ENCODE measurements at places on chromosomes 13 and 19.

DNA sequence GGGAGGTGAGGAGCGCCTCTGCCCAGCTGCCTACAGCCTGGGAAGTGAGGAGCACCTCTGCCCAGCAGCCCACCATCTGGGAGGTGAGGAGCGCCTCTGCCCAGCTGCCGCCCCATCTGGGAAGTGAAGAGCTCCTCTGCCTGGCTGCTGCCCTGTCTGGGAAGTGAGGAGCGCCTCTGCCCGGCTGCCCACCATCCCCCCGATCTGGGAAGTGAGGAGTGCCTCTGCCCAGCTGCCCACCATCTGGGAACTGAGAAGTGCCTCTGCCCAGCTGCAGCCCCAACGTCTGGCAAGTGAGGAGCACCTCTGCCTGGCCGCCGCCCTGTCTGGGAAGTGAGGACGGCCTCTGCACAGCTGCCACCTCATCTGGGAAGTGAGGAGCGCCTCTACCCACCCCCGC is 64.3 kb downstream of the ZNF708 start:
- no peak for DNase-seq

GRCh38 chr13:72886272-72887067 is 104.5 kb downstream of the PIBF1 start:
- DNase-seq, result no peak

DNA sequence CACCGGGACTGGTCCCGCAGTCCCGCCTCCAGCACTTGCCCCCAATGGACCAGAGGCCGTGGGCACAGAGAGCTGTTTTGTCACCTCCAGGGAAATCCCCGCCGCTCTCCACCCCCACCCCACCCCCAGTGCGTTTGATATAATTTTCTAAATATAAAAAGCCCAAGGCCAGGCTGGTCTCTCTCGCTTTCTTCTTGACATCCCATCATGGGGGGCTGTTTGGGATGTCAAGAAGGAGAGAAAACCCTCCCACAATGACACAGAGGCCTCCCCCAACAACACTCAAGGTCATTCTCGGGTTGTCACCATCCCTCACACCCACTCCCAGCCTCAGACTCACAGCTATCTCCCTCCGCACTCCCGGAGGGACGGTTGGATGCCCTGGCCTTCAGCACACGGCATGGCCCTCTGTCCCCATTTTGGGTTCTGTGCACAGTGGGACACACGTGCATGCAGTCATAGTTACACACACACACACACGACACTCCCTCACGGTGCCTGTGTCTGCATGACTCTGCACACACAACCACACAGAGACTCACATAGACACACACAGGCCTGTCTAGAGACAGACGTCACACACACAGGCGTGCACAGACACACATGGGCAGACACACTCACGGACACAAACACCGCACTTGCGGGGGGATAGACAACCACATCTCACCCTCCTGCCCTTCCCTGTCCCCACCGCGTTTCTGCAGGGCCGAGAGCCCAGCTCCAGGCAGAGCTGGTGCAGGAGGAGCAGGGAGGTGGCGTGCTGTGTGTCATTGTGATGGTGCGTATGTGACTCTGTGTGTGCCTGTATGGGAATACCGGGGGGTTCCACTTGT is 4.8 kb upstream of the NFIC start:
- DNase-seq, result no peak

- no peak for DNase-seq
Observed at GRCh38 chr19:33705090-33705847, 83.5 kb downstream of the CHST8 start.

DNA sequence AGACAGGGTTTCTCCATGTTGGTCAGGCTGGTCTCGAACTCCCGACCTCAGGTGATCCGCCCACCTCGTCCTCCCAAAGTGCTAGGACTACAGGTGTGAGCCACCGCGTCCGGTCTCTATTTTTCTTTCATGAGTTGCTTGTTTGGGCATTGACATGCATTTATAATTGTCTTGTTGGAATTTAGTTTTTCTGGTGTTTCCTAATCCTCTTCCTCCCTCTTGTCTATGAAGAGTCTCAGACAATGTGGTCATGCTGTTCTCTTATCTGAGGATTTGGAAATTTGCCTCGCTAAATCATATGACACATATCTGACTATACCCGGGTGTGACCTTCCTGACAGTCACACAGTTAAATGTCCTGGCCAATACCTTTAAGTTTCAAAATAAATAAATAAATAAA is 7.4 kb upstream of the CEACAM18 start:
- DNase-seq, result peak; percentile 69

- DNase-seq, result no peak
Observed at GRCh38 chr13:99834246-99834645, 137.3 kb downstream of the ZIC5 start.

DNA sequence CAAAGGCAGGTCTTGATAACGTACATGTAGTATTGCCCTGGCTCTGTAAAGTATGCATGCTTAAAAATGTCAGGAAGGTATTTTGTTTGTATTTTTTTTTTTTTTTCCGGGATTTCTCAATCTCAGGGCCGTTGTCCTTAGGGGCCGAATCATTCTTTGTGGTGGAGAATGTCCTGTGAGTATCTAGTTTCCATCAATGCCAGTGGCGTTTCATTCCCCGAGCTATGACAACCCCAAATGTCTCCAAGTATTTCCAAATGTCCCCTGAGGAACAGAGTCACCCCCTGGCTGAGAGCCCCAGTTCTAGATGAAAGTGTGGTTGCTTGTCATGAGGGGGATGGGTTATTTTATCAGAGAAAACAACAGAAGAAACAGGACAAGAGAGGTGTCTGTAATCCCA is 68.7 kb downstream of the ACSBG2 start:
- no peak for DNase-seq

GRCh38 chr19:52601025-52601973 is 31.2 kb downstream of the ZNF701 start:
- DNase-seq, result peak; percentile 89

GRCh38 chr13:39200249-39200910 is 162.1 kb downstream of the NHLRC3 start:
- no peak for DNase-seq

- DNase-seq, result no peak
Observed at GRCh38 chr19:4363571-4364304, 20.4 kb downstream of the MPND start.

DNA sequence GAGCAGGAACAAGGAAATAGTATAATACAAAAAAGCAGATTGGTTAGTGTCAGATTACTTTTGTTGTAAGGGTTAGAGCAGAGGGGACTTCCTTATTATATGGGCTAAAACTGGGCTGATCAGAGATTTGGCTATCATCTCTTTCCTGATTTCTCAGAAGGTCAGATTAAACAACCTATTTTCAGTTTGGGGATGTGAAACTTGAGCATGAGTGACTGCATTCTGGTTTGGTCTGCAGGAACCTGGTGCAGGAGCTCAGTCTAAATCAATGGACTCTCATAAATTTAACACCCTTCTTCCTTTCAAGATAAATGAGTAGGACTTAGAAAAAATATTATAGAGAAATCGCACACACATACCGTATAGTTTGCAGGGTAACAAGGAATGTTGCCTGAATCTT is 12.9 kb upstream of the RFXAP start:
- no peak for DNase-seq

- DNase-seq, result no peak
Observed at GRCh38 chr13:100544866-100545683, 43.5 kb downstream of the GGACT start.

DNA sequence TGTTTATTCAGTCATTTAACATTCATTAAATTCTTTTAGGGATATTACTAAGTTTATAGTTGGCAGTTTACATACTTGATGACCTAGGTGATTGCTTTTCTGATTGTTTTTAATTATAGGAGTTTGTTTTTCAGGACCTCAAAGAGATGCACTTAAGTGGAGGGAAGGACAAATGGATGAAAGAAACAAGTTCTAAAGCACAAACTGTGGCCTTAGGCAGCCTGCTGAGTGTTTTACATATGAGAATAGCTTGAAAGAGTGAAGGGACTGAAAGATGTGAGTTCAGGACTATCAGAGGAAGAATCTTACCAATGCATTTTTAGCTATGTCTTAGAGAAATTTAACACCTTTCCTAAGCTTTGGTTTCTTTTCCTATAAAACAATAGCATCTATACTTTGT is 402.6 kb downstream of the KLF12 start:
- DNase-seq, result no peak

DNA sequence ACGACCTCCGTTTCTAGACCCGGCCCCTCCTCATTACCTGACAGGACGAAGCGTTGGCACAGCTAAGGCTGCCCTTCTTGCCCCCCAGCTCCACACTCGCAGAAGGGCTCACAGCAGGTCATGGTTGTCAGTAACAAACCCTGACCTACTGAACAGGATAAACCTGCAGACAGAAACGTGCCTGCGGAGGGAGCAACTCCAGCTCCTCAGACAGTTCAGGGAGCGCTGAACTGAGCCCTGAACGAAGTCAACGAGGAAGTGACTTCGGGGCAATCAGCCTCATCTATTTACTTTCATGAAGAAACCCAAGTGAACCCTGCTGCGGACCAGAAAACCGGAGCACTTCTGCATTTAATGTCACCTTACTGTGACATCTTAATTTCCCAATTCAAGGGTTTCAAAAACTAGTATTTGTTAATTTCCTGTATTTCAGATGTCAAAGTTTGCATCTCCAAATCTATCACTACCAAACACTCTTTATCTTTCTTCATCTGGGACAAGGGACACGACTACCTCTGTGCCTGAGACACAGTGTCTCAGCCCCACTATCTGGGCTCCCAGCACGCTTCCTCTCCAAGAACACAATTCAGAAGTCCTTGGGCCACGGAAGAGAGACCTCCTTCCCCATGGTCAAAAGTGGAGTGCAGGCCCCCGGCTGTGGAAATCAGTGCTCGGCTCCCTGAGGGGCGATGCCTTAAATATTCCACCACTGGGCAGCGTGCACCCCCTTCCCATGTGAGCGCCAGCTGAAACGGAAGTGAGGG is 40.2 kb downstream of the CARS2 start:
- DNase-seq, result peak; percentile 92

DNA sequence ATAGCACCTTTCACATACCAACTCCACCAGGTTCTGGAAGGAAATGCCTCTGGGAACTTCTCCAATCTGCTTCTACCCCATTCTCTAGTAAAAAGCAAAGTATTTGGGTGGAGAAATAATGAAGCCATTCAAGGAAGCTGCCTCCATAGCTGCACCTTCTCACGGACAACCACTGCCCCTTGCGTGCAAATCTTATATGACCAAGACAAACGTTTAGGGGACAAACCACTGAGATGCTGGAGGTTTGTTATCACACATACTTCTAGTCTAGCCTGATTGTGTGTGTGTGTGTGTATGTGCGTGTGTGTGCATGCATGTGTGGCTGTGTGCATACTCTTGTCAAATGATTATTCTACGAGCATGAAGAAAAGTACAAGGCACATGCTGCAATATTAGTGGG is 6.5 kb upstream of the METTL21C start:
- no peak for DNase-seq

DNA sequence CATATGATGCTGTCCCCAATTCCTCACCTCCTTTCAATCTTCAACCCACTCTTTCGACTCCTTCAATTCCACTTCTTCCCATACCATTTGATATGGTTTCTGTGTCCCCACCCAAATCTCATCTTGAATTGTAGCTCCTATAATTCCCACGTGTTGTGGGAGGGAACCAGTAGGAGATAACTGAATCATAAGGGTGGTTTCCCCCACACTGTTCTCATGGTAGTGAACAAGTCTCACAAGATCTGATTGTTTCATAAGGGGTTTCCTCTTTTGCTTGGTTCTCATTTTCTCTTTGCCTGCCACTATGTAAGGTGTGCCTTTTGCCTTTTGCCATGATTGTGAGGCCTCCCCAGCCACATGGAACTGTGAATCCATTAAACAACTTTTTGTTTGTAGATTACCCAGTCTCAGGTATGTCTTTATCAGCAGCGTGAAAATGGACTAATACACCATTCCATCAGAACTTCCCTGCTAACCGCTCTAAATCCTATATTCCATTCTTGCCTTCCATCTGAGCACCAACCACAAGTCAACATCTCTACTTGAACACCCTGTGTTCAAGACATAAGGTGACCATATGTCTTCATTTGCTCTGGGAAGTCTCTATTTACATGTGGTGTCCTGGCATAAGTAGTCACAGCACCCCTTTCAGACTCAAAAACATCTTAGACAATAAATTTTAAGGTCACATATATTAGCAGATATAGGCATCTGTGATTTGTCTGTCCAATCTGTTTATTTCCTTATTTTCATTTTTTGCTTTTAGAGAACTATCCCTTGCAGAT is 122.9 kb downstream of the TSHZ3 start:
- DNase-seq, result peak; percentile 74

- no peak for DNase-seq
Observed at GRCh38 chr13:20843166-20843565, 59.4 kb downstream of the XPO4 start.

GRCh38 chr13:34993470-34993869 is 51.4 kb downstream of the NBEA start:
- DNase-seq, result peak; percentile 1

- peak; percentile 70 for DNase-seq
Observed at GRCh38 chr13:30792285-30793000, 57.1 kb downstream of the ALOX5AP start.

DNA sequence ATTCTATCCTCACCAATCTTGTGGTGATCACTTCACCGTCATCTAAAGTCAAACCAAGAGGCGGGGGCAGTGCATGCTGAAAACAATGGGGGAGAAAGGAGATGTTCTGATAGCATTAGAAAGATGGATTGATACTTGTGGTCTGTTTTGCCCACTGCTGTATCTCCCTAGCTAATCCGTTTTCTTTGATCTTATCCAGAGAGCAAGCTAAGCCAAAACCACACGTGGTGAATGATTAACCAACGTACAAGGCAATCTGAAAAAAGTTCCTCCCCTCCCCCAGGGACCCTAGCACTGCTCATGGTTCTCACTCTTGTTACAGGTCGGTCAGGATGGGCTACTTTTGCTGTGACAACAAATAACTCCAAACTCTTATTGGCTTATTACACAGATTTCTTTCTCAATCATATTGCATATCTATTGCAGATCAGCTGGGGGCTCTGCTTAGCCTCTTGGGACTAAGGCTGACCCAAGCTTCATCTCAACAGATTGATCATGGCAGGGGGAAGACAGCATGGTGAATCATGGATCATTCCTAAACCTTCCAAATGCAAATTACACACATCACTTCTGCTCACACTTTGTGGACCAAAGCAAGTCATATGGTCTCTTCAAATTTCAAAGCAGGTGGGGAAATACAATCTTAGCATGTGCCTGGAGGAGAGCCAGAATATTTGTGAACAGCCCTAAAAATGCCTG is 11.9 kb upstream of the C13orf42 start:
- no peak for DNase-seq

GRCh38 chr13:81697826-81698225 is 1356.9 kb upstream of the SPRY2 start:
- DNase-seq, result no peak

DNA sequence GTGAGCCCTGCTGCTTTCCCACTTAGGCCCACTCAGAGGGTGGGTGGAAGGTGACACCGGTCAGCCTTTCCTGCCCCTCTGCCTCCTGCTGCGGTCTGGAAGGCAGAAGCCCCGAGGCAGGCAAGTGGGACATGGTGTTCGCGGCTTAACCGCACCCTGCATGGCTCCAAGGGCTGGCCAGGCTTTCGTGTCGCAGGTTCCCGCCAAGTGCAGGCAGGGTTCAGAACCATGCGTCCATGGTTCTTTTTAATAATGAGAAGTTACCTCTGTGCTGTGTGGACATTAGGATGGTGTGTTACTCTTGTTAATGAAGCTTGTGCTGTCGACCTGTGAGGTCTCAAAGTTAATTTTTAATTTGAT is 986 bp downstream of the DGKH start:
- no peak for DNase-seq

GRCh38 chr19:54188215-54188871 is 1.0 kb downstream of the MBOAT7 start:
- DNase-seq, result no peak

GRCh38 chr19:15248106-15248505 is 15.9 kb upstream of the EPHX3 start:
- no peak for DNase-seq

- no peak for DNase-seq
Observed at GRCh38 chr13:31962731-31963370, 68.7 kb upstream of the FRY start.
